ENCODE measurements at places on chromosomes 4 and X.

GRCh38 chrX:78493180-78493579 is 165.8 kb upstream of the CYSLTR1 start:
- no peaks in the 10 kb centered on the region for H3K4me1 ChIP-seq
- no peaks in the 10 kb centered on the region for H3K27me3 ChIP-seq
- no peak for DNase-seq
- H3K4me3 ChIP-seq, result no peak overlapping the region

DNA sequence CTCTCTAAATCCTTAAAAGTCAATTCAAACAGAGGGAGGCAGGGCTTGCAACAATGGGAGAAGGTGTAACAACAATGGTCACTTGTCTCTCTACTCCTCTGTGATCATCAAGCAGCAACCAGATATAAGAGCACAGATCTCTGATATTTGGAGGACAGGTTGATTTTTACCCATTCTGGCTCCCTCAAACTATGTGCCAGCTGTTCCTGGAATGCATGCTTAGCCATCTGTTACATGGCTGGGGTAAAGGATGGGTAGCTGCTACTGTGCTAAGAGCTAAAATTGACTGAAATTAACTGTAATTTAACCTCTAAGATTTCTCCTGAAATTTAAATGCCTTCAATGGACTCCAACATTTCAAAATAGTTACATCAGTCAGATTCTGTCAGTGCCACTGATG is 1459.9 kb downstream of the PCDH7 start:
- no peak overlapping the region for H3K27ac ChIP-seq
- H3K27me3 ChIP-seq, result no peaks in the 10 kb centered on the region
- DNase-seq, result no peak
- no peak overlapping the region for H3K4me3 ChIP-seq

GRCh38 chrX:123990602-123991001 is 29.1 kb downstream of the STAG2 start:
- no peak overlapping the region for H3K27ac ChIP-seq
- DNase-seq, result no peak
- no peaks in the 10 kb centered on the region for H3K36me3 ChIP-seq
- no peaks in the 10 kb centered on the region for H3K27me3 ChIP-seq
- H3K4me3 ChIP-seq, result no peak overlapping the region
- H3K4me1 ChIP-seq, result peaks cover 6% of the 10 kb centered on the region

DNA sequence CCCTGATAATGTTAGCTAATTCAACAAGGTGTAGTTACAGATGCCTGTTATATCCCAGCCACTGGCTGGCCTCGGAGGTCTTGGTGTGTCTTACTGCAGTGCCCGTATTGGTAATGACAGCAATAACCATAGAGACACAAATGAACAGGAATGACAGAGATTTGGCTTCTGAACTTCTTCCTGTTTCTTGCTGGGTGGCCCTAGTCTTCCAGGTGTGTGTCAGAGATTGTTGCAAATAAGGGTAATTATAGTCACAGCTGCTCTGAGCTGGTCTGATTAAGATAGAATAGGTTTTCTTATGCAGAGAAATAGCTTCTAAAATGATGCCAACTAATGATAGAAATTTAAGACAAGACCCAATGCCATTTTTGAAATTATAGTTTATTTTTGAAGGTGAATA is 64.1 kb upstream of the MAD2L1 start:
- H3K36me3 ChIP-seq, result no peaks in the 10 kb centered on the region
- no peak overlapping the region for H3K4me3 ChIP-seq
- H3K4me1 ChIP-seq, result no peaks in the 10 kb centered on the region
- no peak overlapping the region for H3K27ac ChIP-seq
- DNase-seq, result no peak

- no peaks in the 10 kb centered on the region for H3K4me1 ChIP-seq
- H3K4me3 ChIP-seq, result no peak overlapping the region
- H3K36me3 ChIP-seq, result no peaks in the 10 kb centered on the region
Measured at GRCh38 chr4:79865201-79865597, 207.8 kb downstream of the ANTXR2 start.

- H3K4me1 ChIP-seq, result peaks cover 17% of the 10 kb centered on the region
- H3K36me3 ChIP-seq, result no peaks in the 10 kb centered on the region
- H3K27me3 ChIP-seq, result peaks cover 17% of the 10 kb centered on the region
- H3K4me3 ChIP-seq, result peak overlapping the region; percentile 75
- DNase-seq, result peak; percentile 75
- H3K27ac ChIP-seq, result peak overlapping the region; percentile 85
Measured at GRCh38 chr4:125315576-125316400, 1.0 kb downstream of the FAT4 start.

GRCh38 chr4:104025251-104025650 is 305.5 kb upstream of the TACR3 start:
- H3K36me3 ChIP-seq, result no peaks in the 10 kb centered on the region
- no peak overlapping the region for H3K27ac ChIP-seq
- no peak for DNase-seq

- no peak overlapping the region for H3K27ac ChIP-seq
- DNase-seq, result no peak
- H3K36me3 ChIP-seq, result no peaks in the 10 kb centered on the region
Measured at GRCh38 chrX:108573136-108573535, 133.5 kb downstream of the COL4A5 start.

- no peaks in the 10 kb centered on the region for H3K4me1 ChIP-seq
- no peak overlapping the region for H3K27ac ChIP-seq
- H3K36me3 ChIP-seq, result no peaks in the 10 kb centered on the region
- DNase-seq, result no peak
- no peak overlapping the region for H3K4me3 ChIP-seq
- no peaks in the 10 kb centered on the region for H3K27me3 ChIP-seq
Measured at GRCh38 chrX:57675320-57675719, 4.7 kb downstream of the NLRP2B start.

GRCh38 chr4:30600246-30601017 is 119.7 kb upstream of the PCDH7 start:
- H3K4me3 ChIP-seq, result no peak overlapping the region
- H3K27ac ChIP-seq, result no peak overlapping the region
- H3K27me3 ChIP-seq, result no peaks in the 10 kb centered on the region
- no peaks in the 10 kb centered on the region for H3K36me3 ChIP-seq
- no peaks in the 10 kb centered on the region for H3K4me1 ChIP-seq

DNA sequence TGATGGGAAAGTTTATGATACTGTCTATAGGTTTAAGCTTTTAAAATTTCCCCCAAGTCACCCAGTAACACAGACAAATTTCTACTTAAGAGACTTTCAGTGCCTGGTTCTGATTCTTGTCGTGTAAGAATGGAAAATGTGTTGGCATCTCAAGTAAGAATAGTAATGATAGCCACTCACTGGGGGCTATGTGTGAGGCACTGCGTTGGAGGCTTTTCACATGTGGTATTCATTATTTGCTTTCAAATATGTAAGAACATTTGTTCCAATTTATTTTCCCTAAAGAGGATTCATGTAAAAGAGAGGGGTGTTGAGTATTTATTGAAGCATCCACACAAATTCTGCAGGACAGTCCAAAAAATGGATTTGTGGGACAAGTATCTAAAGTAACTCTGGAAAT is 143.6 kb downstream of the FNIP2 start:
- H3K4me1 ChIP-seq, result no peaks in the 10 kb centered on the region
- no peaks in the 10 kb centered on the region for H3K36me3 ChIP-seq
- H3K4me3 ChIP-seq, result no peak overlapping the region
- no peak overlapping the region for H3K27ac ChIP-seq
- no peak for DNase-seq

DNA sequence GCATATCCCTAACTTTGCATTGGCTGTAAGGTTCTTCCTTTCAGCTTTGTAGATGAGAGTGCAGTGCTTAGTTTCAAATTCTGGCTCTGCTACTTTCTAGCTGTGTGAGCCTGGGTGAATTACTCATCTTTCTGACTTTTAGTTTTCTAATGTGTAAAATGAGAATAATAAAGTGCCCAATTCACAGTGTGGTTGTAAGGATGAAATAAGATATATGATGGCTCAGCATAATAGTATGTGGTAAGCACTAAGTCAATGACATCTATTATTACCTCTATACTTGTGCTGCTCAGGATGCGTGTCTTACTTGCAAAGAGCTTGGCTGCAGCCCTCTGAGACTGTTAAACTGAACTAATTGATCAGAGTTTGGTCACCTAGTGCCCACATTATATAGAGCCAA is 30.6 kb upstream of the ETNPPL start:
- no peaks in the 10 kb centered on the region for H3K4me1 ChIP-seq
- no peaks in the 10 kb centered on the region for H3K36me3 ChIP-seq
- no peak overlapping the region for H3K4me3 ChIP-seq
- no peak for DNase-seq

DNA sequence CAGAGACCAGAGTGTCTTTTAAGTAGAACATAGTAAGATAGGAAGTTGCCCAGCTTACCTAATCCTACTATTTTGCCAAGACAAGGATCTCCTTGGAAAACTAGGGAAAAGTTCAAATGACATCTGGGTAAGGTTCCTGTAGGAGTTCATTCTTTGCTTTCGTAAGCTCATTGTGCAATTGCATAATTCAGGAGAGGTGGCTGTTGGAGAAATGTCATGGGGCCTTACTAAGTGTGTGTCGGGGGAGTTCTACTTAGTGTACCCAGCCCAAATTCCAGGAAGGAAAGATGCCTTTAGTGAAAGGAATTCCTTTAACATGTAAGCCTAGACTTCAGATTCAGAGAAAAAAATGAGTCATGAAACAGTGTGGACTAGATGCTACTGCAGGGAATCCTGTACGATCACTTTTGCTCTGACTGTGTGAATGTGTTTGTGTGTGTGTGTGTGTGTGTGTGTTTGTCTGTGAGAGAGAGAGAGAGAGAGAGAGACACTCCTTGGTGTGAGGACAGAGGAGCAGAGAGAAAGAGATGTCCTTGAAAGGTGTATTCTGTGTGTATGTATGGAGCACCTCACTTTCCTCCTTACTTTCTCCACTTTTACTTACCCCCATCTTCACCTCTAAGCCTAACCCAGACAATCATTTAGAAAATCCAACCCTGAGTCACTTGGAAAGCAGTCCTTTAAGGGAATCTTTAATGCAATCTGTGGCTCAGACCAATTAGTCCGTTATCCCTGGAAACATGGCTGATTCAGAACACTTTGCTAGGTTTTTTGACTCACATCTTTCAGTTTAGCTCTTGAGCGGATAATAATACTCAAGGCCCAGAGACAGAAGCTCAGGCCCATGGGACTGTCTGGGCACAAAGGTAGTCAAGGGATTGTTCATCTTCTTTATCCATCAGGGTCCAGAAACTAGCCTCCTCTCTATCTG is 114.5 kb upstream of the ACSL4 start:
- H3K4me1 ChIP-seq, result no peaks in the 10 kb centered on the region
- H3K36me3 ChIP-seq, result no peaks in the 10 kb centered on the region
- no peak for DNase-seq
- no peak overlapping the region for H3K27ac ChIP-seq
- no peak overlapping the region for H3K4me3 ChIP-seq
- H3K27me3 ChIP-seq, result no peaks in the 10 kb centered on the region

GRCh38 chrX:17046478-17047097 is 100.1 kb downstream of the REPS2 start:
- DNase-seq, result no peak
- H3K27me3 ChIP-seq, result no peaks in the 10 kb centered on the region

- H3K27ac ChIP-seq, result no peak overlapping the region
- no peak overlapping the region for H3K4me3 ChIP-seq
- no peaks in the 10 kb centered on the region for H3K4me1 ChIP-seq
- no peak for DNase-seq
Measured at GRCh38 chr4:183030309-183030708, 68.7 kb upstream of the WWC2 start.

GRCh38 chr4:146333187-146333894 is 119.0 kb downstream of the REELD1 start:
- peaks cover 6% of the 10 kb centered on the region for H3K4me1 ChIP-seq
- no peak overlapping the region for H3K4me3 ChIP-seq
- no peaks in the 10 kb centered on the region for H3K27me3 ChIP-seq
- no peak for DNase-seq
- H3K27ac ChIP-seq, result no peak overlapping the region

GRCh38 chrX:7889680-7890079 is 37.5 kb downstream of the PNPLA4 start:
- DNase-seq, result no peak
- no peaks in the 10 kb centered on the region for H3K27me3 ChIP-seq
- no peak overlapping the region for H3K27ac ChIP-seq
- H3K36me3 ChIP-seq, result no peaks in the 10 kb centered on the region

DNA sequence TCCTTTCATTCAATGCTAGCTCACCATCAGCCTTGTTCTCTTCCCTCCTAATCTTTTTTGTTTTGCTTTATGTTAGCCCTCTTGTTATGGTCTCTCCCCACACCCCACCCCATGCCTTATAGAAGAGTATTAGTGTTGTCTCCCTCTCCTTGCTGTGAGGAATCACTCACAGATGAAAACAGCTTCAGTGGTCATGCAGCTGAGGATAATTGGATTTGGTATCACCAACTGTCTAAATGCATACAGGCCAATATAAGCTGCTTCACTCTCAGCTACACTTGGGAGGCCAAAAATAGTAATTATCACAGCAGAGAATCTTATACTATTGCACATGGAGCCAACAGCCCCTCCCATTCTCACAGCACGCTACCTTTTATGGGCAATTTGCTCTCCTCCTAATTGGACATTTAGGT is 494.6 kb upstream of the FAM241A start:
- DNase-seq, result no peak
- no peaks in the 10 kb centered on the region for H3K27me3 ChIP-seq
- H3K27ac ChIP-seq, result no peak overlapping the region
- no peaks in the 10 kb centered on the region for H3K4me1 ChIP-seq
- no peak overlapping the region for H3K4me3 ChIP-seq

DNA sequence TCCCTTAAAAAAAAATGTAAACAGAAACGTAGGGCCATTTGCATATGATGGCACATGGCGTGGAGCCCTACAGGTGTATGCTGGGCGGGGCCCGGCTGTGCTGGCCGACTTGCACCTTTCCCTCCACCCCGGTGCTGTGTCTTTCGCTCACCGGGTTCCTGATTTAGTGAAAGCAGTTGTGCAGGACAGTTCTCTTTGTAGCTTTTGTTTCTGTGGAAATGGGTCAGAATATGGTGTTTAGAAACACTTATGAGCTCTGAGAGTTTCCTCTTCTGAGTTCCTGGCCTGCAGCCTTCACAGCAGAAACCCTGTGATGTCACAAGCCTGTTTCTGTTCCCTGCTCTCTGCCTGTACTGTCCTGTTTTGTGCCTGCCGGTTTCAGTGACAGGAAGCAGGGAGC is 22.5 kb upstream of the MSANTD1 start:
- H3K4me3 ChIP-seq, result no peak overlapping the region
- peaks cover 17% of the 10 kb centered on the region for H3K4me1 ChIP-seq
- H3K36me3 ChIP-seq, result peaks cover 75% of the 10 kb centered on the region
- no peaks in the 10 kb centered on the region for H3K27me3 ChIP-seq
- peak overlapping the region; percentile 73 for H3K27ac ChIP-seq
- peak; percentile 72 for DNase-seq

DNA sequence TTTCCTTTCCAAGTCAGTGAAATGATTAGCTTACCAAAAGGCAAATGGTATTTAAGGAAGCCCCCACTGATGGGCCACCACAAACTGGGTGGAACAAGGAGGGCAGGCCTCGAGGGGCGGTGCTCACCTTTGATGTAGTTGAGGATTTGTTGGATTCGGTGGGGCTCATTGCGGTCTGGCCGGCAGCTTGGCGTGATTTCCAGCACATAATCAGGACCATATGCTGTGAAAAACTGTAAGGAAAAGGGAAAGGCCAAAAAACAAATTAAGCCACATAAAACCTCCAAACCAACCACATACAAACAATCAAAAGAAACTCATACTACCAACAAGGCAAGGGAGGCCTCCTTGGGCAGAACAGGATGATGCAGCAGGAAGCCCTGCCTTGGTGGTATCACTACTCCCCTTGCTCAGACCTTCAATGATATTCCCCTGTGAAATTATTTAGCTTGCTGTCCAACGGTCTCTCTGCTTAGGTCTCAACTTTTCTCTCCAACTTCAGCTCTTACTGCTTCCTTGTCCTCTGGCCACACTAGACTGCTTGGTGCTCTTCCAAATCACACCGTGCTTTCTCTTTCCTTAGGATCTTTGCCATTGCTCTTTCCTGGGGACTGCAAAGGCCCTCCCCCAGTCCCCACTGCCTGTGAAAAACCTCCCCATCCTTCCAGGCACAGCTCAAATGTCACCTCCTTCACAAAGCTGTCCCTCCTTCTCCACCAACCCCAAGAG is 46.1 kb upstream of the CITED1 start:
- no peaks in the 10 kb centered on the region for H3K4me1 ChIP-seq
- no peaks in the 10 kb centered on the region for H3K27me3 ChIP-seq
- no peak for DNase-seq
- H3K27ac ChIP-seq, result no peak overlapping the region

Data from upper lobe of right lung (tissue), 1 donor.